ENCODE measurements at places on chromosomes 7 and 10.

- no peak for DNase-seq
Measured at GRCh38 chr7:138538518-138538917, 78.5 kb downstream of the TRIM24 start.

DNA sequence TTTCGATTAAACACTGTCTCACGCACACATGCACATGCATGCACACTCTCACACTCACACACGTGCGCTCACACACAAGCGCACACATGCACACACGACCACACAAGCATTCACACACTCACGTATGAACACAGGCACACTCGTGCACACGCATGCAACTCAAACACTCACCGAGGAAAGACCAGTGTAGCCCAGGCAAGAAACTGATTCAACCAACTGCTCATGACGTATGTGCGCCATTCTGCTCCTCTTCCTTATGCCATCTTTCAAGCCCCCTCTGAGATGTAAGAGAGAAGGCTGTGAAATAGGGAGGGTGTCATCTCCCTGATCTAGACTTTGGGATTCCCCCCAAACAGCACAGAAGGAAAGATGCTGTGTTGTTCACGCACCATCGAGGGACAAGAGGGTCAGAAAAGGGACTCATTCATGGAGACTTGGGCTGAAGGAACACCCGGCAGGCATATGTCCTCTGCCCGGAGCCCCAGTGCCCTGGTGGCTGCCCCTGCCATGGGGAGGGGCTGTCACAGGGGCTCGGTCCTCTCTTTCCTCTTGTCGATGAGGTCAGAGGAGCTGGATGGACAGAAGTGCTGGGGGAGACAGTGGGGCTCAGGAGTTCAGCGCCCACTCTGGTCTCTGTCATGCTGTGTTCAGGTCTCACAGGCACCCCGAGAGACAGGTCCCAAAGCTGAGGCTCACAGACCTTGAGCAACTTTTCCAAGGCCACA is 130.1 kb upstream of the SHH start:
- no peak for DNase-seq

DNA sequence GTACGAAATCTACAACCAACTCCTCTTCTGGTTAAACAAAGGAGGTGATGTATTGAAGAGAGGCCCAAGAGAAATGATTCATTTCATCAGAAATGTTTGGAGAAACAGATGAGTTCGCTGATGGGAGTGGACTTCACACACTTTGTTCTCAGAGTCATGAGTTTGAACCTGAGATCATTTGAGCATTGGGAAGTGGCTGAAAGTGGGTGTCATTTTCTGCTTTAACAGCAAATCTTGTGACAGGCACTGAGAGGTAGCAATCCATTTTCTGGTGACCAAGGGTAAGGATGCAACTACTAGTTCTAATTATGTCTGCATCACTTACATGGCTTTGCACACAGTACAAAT is 51.4 kb downstream of the RBM20 start:
- no peak for DNase-seq

- DNase-seq: no peak
Measured at GRCh38 chr7:127619681-127620405, 1.9 kb upstream of the PAX4 start.

DNA sequence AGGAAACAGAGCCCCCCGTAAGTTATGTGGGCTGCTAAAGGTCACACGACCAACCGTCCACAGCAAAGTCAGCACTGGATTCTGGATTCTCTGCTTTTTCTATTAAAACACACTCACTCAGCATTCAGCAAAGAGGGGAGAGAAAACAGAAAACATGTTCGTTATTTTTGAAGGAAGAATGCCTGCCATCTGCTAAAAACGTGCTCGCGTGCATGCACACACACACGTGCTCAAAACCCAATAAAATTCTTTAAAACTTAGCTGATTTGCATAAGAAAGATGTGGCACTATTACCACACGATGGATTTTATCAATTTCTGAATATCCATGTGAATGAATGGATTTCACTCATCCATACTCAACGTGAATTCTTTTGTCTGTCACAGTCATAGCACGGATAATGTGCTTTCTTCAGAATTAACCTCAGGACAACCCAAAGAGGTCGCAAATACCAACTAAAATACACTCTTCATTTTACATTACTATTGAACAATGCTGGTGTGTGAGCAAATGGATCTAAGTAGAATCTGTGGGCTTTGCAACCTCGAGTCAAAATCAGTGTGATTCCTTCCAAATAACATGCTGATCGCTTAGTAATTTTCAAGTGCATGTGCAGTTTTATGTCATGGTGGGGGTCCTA is 40.8 kb downstream of the NRP1 start:
- no peak for DNase-seq

- DNase-seq: no peak
Measured at GRCh38 chr7:95041031-95041430, 133.6 kb downstream of the PPP1R9A start.

DNA sequence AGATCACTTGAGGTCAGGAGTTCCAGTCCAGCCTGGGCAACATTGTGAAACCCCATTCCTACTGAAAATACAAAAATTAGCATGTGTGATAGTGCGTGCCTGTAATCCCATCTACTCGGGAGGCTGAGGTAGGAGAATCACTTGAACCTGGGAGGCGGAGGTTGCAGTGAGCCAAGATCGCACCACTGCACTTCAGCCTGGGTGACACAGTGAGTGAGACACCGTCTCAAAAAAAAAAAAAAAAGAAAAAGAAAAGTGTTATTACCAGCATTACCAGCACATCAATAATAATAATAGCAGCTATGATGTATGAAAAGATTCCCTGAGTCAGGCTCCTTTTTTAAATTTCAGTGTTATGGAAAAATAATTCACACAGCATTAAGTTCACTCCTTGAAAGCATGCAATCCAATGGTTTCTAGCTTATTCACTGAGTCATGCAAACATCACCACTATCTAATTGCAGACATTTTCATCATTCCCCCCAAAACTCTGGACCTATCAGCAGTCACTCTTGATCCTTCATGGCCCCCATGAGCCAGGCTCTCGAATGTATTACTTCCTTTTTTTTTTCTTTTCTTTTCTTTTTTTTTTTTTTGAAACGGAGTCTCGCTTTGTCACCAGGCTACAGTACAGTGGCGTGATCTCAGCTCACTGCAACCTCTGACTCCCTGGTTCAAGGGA is 228.4 kb downstream of the FANK1 start:
- no peak for DNase-seq

GRCh38 chr7:87658553-87658952 is 30.4 kb downstream of the RUNDC3B start:
- DNase-seq: no peak

- DNase-seq: no peak
Measured at GRCh38 chr10:11856678-11857077, 33.5 kb downstream of the PROSER2 start.

GRCh38 chr10:34584164-34584563 is 230.9 kb downstream of the PARD3 start:
- DNase-seq: no peak

DNA sequence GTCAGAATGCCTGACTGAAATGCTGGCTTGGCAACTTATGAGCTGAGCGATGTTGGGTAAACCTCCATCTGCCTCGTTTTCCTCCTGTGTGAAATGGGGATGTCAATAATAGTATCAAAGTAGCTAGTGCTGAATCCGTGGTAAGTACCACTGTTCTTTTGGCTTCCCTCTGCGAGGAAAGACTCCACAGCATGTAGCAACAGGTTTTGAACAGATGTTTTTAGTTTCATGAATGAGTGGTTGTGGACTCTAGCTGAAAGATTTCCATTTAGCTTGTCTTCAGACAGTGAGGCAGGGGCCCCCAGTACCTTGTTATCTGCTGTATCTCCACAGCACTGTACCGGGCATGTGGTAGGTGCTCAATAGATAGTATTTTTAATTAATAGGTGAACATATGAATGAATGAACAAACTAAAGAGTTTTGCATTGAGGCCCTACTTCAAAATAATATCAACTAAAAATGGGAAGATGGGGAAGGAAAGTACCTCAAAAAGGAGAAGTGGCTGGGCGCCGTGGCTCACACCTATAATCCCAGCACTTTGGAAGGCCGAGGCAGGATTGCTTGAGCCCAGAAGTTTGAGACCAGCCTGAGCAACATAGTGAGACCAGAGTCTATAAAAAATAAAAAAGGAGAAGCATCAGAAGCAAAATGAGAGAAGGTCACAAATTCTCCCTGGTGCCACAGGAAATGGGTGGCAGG is 5.6 kb upstream of the DLG5 start:
- no peak for DNase-seq

DNA sequence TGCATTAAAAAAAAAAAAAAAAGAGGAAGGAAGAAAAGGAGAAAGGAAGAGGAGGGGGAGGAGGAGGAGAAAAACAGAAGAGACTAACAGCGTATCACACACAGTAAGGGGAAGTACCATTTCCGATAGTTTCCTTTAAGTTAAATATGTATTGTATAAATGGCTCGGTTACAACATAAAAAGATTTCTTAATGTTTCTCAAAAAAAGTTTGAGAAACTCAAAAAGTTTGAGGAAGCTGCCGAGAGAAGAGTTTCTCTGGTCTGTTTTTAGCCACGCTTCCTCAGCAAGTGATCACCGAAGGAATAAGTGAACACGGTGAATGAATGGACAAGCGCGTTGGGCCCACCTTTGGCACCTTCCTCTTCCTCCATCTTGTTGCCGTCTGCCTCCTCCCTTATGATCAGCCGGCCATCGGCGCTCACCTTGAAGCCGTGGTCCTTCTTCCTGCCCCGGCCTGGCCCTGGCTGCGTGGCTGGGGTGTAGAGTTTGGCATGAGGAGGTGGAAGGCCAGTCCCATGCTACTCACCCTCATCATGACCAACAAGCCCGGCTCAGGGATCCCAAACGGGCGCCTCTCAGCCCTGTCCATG is 31.3 kb upstream of the FRAT2 start:
- no peak for DNase-seq

GRCh38 chr7:115132096-115132495 is 210.2 kb downstream of the MDFIC start:
- no peak for DNase-seq

DNA sequence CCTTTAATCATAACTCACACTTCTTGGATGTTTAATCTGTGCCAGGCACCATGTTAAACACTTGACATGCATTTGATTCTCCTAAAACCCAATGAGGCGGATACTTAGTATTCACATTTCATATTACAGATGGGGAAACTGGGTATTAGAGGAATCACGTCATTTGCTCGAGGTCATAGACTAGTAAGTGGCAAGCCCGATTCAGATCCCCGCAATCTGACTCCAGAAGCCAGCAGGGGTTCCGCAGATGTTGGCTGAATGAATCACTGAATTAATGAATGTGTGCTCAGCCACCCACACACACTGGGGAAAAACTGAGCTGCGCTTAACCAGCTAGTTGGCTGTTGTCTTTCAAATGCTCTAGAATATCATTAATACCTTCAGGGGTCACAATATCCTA is 22.5 kb upstream of the ENO4 start:
- DNase-seq: peak; percentile 46

DNA sequence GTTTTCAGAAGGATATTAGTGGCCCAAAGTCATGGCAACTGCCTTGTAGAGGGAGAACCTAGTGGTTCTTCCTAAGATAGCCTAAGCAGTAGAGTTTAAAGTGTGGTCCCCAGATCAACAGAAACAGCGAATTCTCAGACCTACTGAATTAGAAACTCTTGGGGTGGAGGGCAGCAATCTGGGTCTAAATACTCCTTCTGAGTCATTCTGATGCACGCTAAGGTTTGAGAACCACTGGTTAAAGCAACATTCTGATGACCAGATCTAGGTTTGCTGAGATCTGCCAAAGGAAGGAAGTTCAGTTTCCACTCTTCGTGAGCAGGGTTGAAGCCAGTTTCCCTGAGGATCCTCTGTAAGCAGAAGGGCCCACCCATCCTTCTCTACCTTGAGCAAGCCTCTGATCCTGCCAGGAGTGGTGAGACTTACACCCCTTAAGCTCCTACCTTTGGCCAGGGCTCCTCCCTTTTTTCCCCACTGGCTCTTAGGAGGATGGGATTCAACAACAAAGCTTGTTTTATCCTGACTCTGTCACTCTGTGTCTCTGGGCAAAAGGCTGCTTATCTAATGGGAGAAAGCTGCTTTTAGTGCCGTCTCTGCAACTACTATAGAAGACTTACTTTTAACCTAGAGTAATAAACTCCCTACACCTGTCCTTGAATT is 26.8 kb upstream of the TRUB1 start:
- DNase-seq: no peak

- DNase-seq: no peak
Measured at GRCh38 chr7:102933763-102934162, 21.0 kb downstream of the LRRC17 start.

- DNase-seq: no peak
Measured at GRCh38 chr7:48052748-48053147, 17.4 kb downstream of the C7orf57 start.

DNA sequence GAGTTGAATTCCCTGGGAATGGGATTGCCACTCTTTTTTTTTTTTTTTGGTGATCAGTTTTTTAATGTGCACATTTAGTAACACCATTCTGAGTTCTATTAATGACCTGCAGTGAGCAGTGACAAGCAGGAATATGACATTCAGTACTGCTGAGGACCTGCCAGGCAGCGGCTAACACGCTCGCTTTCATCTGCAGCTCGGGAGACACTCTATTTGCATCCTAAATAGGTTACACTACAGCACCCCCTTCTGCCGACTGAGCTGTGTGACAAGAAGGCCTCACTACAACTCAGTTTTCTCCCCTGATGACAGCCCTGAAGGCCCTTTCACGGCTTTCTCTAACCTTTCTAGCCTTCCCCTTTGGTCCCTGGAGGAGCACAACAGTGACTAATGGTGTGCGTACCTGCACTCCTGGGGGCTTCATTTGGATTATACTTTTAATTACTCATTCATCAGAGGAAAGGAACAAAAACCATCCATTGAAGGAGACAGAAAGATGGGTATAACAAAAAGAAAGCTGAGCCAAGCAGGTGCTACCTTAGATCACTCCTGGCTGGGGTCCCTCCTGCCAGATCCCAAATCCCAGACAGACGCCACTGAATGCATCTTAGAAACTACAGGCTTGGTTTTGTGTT is 872.4 kb downstream of the LRMDA start:
- DNase-seq: peak; percentile 80

DNA sequence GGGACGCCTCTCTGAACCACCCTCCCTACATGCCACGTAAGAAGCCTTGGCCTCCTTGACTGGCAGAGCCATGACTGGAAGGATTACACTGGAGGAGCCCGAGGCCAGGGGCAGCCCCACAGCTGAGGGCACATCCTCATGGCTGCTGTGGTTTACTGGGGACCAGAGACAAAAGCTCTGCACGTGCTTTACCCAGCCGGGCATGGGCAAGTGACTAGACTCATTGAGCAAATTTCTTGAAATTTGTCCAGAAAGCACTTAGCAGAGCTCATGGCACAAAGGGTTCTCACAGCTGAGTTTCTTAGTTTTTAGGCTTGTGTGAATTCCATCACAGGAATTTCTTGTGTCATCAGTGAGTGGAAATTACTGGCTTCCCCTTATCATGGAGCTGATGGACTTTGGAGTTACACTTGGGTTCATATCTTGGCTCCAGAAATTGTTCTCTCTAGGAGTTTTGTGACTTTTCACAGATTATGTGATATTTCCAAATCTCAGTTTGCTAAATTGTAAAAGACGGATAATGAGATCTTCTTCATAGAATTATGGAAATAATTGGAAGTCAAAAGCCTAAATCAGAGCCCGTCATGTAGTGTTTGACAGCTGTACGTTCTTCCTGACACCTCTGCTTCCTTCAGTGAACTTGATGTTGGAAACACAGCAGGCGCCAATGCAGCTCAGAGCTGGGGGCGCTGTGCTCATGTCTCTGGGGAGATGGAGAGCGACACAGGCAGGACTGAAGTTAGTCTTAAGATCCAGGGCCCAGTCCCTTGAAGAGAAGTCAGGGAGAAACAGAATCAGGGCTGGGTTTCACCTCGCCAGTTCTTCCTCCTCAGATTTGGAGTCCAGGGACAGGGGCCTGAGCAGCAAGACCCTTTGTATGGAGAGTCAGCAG is 47.7 kb upstream of the MGAM2 start:
- no peak for DNase-seq

GRCh38 chr7:157397731-157398691 is 61.2 kb downstream of the DNAJB6 start:
- peak; percentile 48 for DNase-seq

Data from NCI-H2081 (cell line).